Stimulated activated CD8-positive, alpha-beta memory T cell treated with anti-CD3 and anti-CD28 coated beads, Interleukin-7, amount 100 ng/mL, for 1 hour (primary cell): ENCODE measurements at places on chromosomes 16 and 17.
A peak's percentile ranks its signal among the peaks of the same experiment; 100 is the strongest.

DNA sequence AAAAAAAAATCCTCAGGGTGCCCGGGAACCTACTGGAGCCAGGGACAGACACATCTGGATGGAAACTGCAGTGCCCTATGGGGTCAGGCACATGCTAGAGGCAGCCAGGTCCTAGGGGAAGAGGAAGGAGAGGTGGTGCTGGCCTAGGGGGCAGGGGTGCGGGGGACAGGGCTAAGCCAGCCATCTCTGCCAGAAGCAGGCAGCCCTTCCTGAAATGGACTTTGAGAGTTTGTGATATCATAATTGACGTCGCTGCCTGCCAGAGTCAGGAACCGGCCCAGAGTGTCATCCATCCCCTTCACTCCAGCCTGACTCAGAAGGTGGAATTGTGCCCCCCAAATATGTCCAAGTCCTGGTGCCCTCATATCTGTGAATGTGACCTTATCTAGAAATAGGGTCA lies 25.0 kb upstream of the BAHCC1 start:
- DNase-seq = no peak

DNA sequence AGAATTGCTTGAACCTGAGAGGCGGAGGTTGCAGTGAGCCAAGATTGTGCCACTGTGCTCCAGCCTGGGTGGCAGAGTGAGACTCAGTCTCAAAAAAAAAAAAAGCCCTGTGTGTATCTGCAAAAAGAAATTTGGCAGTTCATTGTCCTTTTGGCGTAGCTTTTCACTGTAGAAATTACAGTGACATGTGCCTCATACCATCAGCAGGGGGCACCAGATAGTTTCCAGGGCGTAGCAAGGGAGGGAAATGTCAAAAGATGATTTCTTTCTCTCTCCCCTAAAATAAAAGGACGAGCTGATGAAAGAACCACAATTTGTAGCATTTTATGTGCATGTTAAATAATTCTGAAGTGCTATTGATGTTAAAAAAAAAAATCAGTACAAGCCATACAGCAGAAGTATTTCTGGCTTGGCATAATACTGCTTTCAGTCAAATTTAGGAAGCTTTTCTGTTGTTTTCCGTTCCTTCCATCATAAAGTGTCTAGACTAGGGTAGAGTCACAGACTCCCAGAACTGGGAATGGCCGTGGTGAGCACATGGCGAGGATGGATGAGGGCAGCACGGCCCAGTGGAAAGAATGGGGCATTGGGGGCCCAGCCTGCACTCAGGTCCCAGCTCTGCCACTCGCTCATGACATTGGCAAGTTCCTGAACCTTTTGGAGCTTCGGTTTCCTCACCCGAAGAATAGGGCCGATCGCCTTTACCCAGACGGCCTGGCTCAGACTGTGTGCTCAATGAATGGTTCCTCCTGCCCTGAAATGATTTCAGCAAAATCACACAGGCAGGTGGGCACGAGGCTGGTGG lies 59.8 kb upstream of the RPH3AL start:
- no peak for DNase-seq

DNA sequence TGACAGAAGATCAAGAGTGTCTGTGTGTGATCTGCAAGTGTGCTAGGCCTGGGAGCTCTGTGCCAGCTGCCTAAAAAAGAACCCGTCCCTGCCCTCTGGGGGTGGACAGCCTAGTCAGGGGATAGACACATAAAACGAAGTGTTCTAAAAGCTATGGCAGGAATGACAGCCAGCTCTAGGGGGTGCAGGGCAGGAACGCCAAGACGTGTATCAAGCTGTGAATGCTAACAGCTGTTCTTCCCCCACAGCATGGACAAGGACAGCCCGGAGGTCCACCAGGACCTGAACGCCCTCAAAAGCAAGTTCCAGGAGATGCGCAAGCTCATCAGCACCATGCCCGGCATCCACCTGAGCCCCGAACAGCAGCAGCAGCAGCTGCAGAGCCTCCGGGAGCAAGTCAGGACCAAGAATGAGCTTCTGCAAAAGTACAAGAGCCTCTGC lies 5.1 kb downstream of the RASD1 start:
- DNase-seq = no peak

- no peak for DNase-seq
These were observed 64.1 kb downstream of the RMI2 start for GRCh38 chr16:11409398-11409797.

GRCh38 chr16:54171626-54172537 lies 114.7 kb downstream of the IRX3 start:
- no peak for DNase-seq

- DNase-seq = no peak
These were observed 2.5 kb downstream of the TNFSF12 start for GRCh38 chr17:7551396-7551795.

GRCh38 chr16:74296104-74296431 lies 546 bp upstream of the PSMD7 start:
- no peak for DNase-seq

GRCh38 chr16:6891496-6891895 lies 441.1 kb upstream of the RBFOX1 start:
- no peak for DNase-seq

DNA sequence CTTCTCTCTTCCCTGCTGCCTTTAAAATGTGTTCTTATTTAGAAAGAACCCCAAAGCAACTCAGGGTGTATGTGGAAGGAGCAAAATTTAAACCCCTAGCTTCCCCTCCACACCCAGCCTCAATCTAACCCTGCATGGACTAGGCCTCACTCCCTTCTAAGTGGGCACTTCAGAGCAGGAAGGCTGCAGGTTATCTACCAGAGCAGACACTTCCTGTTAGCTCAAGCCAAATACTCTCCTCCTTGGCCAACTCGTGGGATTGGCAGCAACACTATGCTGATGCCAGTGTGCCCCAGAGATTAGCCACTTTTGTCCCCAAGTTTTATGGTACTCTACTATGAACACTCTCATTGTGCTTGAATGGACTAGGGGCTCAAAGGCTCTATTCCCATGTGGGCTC lies 35.6 kb downstream of the CCDC42 start:
- no peak for DNase-seq

GRCh38 chr16:61105544-61105943 lies 930.7 kb downstream of the CDH8 start:
- DNase-seq = no peak

DNA sequence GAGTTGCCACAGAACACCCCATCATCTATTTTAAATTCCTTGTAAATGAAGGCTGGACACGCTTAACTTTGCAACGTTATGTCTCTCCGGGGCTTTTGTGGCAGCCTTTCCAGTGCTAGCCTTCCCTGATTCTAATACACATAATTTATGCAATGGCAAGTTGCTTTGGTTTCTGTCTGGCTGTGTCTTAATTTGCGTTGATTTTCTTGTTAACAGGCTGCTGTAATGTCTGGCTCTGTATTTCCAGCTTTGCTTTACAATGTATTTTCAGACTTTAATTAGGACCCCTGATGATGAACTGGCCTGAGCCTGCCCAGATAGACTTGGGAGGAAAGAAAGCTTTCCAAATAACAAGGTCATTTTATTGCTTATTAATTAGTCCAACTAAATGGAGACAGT lies 30.3 kb downstream of the ARSG start:
- DNase-seq = no peak

DNA sequence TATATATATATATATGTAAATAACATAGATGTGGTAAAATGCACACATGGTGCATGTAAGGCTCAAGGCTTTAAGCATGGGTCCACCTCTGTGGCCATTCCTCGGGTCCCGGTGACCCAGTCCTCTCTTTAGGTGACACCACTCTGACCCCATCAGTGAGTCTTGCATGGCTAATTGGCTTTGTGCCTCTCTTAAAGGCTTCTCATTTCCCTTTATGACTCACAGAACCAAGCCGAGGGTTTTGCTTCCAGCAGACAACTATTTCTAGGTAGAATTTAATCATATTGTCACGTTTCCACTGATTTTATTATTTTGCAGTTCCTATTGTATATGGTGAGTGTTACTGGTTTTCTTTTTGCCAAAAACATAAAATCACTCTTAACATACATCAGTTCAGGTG lies 59.7 kb downstream of the PLCG2 start:
- DNase-seq = no peak

DNA sequence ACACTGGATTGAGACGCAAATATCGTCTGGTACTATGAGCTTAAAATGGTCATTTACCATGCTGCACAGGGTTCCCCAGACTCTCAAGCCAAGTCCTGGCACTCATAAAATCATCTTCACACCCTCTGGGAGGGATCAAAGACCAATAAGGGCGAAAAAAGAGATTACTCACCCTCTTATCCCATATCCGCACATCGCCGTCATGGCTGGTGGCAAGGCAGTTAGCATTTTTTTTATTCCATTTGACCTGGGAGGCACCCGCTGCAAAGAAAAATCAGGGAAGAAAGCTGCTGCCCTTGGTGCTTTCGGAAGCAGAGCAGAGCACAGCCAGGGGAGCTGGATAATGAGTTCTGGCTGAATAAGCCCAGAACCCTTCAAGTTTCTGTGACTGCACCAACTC lies 42.4 kb downstream of the WDR59 start:
- DNase-seq = no peak

DNA sequence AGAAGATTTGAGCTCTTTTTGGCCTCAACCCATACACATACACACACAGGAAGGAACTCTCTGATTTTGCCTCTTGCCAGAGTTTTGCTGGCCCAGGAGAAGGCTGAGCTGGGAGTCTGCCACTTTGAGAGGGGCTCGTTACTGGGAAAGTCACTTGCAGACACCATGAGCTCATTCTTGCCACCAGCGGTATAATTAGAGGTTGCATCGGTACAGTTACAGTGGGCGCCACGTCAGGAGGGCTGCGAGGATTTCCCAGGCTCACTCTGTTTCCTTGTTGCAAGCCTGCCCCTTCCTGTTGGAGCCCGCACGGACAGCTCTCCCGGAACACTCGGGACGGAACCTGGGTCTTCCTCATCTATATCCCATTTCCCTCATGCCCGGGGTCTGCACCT lies 3.1 kb upstream of the SDK2 start:
- DNase-seq = no peak

DNA sequence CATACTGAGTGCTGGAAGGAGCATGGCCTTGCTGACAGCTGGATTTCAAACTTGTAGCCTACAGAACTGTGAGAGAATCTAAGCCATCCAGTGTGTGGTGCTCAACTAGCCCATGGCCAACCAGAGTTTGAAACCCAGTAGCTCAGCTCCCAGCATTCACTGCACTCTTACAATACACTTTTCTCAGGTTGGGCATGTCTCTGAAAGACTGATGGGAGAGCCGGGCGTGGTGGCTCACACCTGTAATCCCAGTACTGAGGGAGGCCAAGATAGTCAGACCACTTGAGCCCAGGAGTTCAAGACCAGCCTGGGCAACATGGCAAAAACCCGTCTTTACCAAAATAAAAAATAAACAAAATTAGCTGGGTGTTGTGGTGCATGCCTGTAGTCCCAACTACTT lies 3.8 kb downstream of the CPNE2 start:
- no peak for DNase-seq

- no peak for DNase-seq
These were observed 87.0 kb downstream of the DNAH17 start for GRCh38 chr17:78490156-78490555.

DNA sequence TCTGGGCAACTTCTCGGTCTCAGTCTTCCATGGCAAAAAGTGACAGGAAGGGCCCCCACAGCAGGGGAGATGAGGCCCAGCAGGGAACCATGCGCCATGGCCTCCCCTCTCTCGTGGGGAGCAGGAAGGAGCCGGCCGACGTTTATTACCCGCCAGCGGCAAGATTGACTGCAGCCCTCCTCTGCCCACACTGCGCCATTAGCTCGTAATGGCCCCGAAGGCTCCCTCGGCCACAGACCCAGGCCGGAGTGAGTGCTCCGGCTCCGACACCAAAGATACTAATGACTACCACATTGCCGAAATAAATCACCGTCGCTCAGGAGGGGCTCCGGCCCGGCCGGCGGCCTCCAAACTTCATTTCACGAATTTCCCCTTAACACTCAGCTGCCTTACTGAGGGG lies 226.9 kb downstream of the C16orf78 start:
- no peak for DNase-seq

GRCh38 chr17:14143688-14144087 lies 74.4 kb downstream of the COX10 start:
- DNase-seq = no peak

GRCh38 chr17:48483004-48483403 lies 47.8 kb downstream of the HOXB1 start:
- DNase-seq = no peak

GRCh38 chr17:81898029-81898866 lies 3.8 kb upstream of the NPB start:
- DNase-seq = no peak

GRCh38 chr16:69885722-69886121 lies 65.4 kb upstream of the CLEC18A start:
- no peak for DNase-seq

DNA sequence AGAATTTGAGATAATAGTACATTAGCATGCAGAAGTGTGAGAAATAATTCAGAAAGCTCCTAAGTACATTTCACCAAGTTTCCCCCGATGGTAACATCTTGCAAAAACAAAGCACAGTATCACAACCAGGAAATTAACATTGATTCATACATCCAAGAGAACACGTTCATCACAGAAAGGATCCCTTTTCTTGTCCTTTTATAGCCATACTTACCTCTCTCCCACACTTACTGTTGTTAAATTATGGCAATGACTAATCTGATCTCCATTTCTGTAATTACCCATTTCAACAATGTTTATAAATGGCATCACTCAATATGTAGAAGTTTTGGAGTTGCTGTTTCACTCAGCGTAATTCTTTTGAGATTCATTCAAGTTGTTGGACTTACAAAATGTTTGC lies 1260.0 kb downstream of the CDH8 start:
- no peak for DNase-seq

- DNase-seq = no peak
These were observed 5.6 kb upstream of the CRYM start for GRCh38 chr16:21283521-21284289.

- DNase-seq = no peak
These were observed 1376.4 kb downstream of the CDH11 start for GRCh38 chr16:63745456-63745855.

- no peak for DNase-seq
These were observed 7.6 kb downstream of the PPP4C start for GRCh38 chr16:30083216-30084055.

- no peak for DNase-seq
These were observed 2.7 kb downstream of the SOCS1 start for GRCh38 chr16:11253009-11253994.

DNA sequence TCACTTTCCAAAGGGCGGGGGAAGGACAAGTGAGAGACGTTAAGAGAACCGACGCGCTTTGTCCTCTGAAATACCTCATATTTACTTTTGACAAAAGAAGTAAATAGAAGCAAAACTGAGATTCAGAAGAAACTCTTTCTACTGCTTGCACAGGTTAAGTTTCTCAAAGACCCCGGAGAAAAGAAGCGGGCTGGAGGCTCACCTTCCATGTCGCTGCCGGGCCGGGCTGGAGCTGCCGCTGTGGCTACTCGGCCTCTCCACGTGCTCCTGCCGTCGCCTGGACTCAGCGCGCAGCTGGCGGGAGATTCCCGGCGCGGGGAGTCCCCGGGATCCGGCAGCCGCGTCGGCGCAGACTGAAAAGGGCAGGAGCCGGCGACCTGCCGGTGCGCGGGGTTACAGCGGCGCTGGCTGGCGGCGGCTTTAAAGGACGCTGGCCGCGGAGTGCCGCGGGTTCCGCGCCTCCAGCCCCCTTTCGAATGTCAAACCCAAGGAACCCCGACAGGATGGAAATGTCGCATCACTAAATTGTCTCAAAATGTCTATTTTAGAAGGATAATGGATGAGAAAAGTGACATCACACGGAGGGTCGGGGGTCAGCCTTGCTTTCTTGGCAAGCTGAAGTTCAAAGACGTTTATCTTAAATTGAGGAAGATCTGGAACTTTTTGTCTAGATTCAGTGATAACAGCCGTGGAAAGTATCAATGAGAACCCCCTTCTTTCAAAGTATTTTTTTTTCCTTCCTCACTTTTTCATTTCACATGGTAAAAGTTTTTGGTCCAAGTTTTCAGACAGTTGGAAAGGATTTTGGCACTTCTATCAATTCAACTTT lies at the start of gene IKZF3:
Gene IKZF3 (minus strand): TSS at position 395 of the 829 bp plus-strand sequence. CDS start 186 bp downstream, at position 209.
- peak; percentile 60 for DNase-seq
